Upper lobe of left lung (tissue), 6 donors: ENCODE measurements at places on chromosomes 7 and 10. TPM values are rescaled to one million over a fixed set of nuclear protein-coding genes. Genes with fewer than 3 reads are reported as not detected.

Gene GHRHR
- 0.67 TPM for total RNA-seq

Gene SLC26A5
- total RNA-seq: 3.1 TPM

Gene FAM221A
- total RNA-seq: 19.4 TPM

Gene RAPGEF5
- 206 TPM for total RNA-seq

Gene CHRM2
- 1.5 TPM for total RNA-seq
